Karpas-422 (cell line): ENCODE measurements at places on chromosomes 12 and 14.

- no peak for DNase-seq
Measured at GRCh38 chr12:115413626-115414025, 729.7 kb upstream of the TBX3 start.

DNA sequence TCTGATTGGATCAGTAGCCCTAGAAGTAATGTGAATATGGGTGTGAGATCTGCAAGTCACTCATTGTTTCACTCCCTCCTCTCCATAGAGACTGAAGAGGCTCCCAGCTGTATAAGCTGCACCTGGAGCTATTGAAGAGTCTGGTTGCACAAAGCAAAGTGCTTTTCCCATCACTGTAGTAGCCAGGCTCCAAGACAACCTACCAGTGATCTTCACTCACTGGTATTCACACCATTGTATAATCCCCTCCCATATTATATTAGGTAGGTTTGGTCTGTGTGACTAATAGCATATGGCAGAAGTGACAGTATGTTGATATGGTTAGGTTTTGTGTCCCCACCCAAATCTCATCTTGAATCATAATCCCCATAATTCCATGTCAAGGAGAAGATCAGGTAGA is 64.4 kb downstream of the ZFC3H1 start:
- DNase-seq, result no peak

- no peak for DNase-seq
Measured at GRCh38 chr12:4482936-4483335, 37.3 kb upstream of the FGF6 start.

DNA sequence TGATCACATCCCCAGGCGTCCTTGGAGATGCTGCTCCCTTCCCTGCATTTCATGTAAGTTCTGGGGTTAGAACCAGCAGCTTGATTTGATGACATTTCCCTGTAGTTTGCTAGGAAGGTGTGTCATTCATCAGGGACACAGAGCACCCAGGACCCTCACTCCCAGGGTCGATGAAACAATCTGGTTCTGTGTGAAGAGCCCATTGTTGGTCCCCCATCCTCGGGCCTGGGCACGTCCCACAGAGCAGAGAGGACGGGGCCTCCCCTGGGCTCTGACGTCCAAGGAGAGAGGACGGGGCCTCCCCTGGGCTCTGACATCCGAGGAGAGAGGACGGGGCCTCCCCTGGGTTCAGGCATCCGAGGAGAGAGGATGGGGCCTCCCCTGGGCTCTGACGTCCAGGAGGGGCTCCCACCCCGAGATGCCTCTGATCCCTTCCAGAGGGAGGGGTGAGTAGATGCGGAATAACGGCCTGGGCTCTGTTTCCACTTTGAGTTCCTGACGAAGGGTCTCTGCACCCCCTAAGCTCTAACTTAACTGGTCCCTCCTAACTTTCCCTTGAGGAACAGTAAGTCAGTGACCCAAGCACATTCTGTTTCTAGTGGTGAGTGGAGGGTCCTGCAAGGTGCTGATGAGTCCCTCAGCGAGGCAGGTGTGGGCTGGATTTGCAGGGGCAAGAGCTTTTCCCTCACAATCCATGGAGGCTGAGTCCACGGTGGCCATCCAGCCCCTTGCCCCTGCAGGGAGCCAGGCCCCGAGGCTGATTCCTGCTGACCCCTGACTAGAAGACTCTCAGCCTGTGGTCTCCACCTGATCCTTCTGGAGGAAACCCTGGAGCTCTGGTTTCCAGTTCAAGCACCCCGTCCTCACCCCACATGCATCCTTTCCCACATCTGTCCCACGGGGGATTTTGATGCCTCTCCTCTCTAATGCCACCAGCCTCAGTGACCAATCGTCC is 35.5 kb upstream of the SFSWAP start:
- no peak for DNase-seq

- no peak for DNase-seq
Measured at GRCh38 chr12:64125913-64126312, 96.2 kb downstream of the KICS2 start.

GRCh38 chr14:25411781-25412757 is 362.1 kb upstream of the STXBP6 start:
- DNase-seq, result peak; percentile 52

GRCh38 chr14:89779707-89780106 is 174.8 kb downstream of the EFCAB11 start:
- DNase-seq, result no peak

DNA sequence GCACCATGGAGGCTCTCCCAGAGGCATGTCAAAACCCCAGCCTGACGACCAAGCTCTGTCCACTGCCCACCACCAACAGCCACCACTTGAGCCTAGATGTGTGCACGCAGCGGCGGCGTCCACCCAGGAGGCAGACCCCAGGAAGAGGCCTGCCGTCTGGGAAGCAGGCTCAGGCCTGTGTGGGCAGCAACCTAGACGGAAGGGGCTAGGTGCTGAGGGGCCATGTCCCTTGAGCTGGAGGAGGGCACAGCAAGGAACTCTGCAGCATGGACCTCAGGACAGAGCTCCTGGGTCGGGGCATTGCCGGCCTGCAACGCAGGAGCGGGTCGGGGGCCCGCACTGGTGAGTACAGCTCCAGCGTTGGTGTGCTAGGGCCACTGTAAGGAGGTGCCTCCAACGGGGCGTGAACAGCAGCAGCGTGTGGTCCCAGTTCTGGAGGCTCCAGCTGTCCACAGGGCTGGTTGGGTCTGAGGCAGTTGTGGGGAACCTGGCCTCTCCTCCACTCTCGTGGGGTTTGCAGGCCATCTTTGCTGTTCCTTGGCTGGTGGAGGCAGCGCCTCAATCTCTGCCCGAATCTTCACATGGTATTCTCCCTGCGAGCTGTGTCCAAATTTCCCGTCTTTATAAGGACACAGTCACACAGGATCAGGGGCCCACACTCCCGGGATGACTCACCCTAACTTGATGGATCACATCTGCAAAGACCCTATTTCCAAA is 20.5 kb downstream of the ZBTB42 start:
- no peak for DNase-seq

- DNase-seq, result no peak
Measured at GRCh38 chr12:129152351-129153104, 299.2 kb downstream of the GLT1D1 start.

GRCh38 chr12:16449459-16449858 is 102.0 kb downstream of the MGST1 start:
- DNase-seq, result no peak

DNA sequence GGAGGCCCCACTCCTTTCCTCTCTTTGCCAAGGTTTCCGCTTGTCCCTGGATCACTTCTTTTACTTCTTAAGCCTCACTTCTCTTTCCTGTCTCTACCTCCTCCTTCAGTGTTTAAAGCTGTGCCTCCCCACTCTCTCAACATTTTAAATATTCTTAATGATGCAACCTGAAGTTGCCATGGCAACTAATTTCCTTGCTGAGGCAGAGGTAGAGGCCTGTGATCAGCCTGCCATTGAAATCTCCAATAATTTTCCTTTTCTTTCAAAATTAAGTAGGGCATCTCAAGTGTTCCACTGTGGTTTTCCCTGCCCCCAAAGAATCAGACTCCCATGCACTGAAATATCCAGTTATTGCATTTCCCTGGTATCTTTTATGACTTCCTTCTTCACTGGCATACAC is 108.6 kb upstream of the VRK1 start:
- DNase-seq, result no peak

DNA sequence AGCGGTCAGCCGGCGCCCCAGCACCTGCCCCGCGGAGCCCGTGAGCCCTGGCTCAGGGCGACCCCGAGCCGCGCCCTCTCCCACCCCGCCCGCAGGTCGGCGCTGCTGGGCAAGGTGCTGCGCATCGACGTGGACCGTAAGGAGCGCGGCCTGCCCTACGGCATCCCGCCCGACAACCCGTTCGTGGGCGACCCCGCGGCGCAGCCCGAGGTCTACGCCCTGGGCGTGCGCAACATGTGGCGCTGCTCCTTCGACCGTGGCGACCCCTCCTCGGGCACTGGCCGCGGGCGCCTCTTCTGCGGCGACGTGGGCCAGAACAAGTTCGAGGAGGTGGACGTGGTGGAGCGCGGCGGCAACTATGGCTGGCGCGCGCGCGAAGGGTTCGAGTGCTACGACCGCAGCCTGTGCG is 14.4 kb downstream of the HHIPL1 start:
- DNase-seq, result no peak

- no peak for DNase-seq
Measured at GRCh38 chr12:100484183-100484886, 10.7 kb downstream of the NR1H4 start.

DNA sequence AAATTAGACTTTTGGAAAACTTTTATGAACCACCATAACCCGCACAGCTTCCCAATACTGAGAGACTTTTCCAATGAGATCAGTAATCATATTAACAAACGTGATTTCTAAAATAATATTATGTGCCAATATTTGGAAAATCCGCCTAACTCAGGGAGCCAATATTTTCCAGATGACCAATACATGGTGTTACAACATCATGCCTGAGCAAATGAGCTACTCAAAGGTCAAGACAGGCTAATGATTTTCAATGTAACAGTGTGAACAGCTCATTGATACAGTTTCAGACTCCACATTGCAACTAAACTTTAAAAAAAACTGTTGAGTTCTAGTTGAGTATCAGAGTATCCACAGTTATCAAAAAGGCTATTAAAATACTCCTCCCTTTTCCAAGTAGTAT is 46.8 kb downstream of the RNF34 start:
- DNase-seq, result no peak

DNA sequence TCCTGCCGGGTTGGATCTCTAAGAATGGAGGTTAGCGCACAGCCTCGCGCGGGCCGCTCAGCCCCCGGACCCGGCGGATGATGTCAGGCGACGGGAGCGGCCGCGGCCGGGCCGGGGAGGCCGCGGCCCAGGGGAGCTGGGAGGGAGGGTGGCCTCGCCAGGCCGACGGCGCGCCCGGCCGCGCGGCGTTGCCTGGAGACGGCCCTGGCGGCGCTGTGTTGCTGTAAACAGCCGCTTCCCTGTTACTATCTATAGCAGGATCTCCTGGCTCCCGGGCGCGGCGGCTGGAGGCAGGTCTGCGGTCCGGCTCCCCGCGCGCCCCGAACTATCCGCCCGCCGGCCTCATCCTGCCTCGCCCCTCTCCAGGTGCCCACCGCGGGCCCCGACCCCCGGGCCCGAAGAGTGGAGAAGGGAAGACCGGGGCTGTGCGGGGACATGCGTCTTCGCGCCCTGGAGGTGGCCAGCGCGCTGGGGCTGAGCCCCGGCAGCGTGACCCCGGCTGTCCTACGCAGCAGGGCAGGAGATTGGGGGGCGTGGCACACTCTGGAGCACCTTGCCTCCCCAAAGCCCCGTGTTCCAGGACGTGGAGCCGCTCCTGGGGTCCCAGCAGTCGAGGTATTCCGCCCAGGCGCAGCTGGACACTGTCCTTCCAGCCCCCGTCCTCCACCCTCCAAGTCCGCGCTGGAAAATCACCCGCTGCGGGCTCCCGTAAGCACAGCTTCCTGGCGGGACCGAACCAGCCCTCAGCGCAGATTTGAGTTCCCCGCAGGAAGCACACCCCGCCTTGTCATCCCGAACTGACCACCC is 1.4 kb upstream of the FOS start:
- peak; percentile 54 for DNase-seq

- no peak for DNase-seq
Measured at GRCh38 chr12:93380480-93381121, 2.9 kb downstream of the NUDT4 start.

- DNase-seq, result no peak
Measured at GRCh38 chr14:91284146-91284790, 39.8 kb upstream of the GPR68 start.

DNA sequence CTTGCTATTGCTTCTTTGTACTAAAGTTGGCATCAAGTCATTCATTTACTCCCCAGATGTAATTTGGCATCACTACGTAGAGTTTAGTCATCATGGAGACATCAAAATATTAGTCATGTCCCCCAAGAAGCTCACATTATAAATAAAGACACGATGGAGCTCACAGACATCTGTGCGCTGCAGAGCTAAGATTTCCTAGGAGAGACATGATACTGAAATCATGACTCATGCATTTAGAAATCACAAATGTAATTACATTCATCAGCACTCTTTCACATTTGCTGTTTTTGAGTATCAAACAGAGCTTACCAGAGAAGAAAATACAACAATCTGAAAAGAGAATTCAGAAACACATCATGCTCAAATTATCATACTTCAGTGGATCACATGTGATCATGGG is 169.8 kb downstream of the LRIG3 start:
- no peak for DNase-seq

DNA sequence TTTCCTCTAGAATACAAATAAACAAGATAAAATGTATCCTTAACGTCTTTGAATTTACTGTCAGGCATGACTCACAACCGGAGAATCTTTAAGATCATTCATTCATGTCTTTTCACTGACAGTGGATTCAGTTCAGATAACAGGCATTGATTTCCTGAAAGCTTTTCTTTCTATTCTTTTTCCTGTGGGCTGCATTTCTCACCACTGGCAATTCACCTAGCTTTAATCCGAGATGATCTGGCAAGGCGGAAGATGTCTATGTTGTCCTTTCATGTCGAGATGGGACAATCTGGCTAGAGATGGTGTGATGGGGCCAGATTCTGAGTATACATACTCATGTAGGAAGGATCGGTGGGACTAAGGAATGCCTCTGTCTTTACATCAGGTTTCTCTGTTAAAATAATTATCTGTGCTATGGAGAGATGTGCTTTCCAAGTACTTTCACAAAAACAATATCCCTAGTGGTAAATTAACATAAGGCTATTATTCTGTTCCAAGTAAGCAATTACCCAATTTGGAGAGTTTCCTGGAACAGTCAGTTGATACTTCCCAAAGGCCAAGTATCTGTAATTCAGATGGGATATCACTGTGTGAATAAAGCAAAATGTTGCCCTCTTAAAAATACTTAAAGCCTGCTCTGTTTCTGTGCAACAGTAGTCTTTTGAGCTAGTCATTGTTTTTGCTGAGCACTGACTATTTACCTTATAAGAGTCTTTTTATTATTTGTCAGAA is 17.8 kb downstream of the ACSS3 start:
- DNase-seq, result no peak

- no peak for DNase-seq
Measured at GRCh38 chr12:41202051-41202450, 13.9 kb downstream of the PDZRN4 start.

DNA sequence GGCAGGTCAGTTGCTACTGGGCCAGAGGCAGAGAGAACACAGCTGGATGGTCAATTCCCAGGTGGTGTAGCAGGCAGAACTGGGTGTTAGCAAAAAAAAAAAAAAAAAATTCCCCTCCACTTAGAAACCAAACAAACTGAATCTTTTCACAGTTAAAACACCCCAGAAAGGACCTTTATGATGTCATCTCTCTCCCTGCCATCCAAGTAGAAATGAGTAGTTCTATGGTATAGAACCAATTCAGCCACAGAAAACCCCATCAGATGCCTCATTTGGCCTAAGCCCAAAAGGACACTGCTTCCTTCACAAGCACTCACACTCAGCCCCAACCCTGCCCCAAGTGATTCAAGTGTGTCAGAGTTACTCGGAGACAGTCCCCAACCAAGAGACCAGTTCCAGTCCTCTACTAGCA is 230.8 kb downstream of the DPF3 start:
- no peak for DNase-seq

GRCh38 chr12:100528471-100529127 is 44.9 kb upstream of the GAS2L3 start:
- no peak for DNase-seq

GRCh38 chr12:64747695-64748094 is 11.5 kb downstream of the GNS start:
- no peak for DNase-seq
